ENCODE measurements at places on chromosomes 2 and 18.

DNA sequence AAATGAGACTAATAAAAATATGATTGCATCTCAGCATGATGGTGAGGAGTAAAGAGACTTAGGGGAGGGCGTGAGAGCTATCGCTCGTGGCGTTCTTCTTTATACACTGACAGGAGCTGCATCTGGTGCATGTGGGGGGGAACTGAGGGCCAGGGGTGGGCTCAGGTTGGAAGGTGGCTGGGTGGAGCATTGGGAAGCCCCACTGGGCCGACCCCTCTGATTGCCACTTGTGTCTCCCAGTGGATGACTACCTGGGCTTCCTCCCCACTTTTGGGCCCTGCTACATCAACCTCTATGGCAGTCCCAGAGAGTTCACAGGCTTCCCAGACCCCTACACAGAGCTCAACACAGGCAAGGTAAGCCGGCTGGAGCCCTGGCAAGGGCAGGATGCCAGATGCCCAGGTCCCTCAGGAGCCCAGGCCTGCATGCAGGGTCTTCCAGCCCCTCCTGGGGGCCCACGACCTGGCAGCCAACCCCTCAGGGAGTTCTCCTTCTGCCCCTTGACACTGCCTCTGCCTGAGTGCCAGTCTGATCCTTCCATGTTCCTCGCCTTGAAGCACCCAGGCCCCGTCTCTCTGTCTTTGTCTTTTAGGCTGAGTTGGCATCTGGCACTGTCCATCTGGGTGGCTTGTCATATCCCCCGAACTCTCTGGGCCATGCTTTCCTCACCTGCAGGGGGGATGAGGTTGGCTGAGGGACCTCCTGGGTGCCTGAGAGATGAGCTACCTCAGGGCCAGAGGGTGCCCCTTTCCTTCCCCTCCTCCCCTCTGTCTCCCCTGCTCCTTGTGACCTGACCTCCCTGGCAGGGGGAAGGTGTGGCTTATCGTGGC is 97.7 kb downstream of the DYSF start:
- DNase-seq, result no peak

GRCh38 chr18:25289001-25289631 is 62.9 kb downstream of the ZNF521 start:
- DNase-seq, result peak; percentile 16

- no peak for DNase-seq
Measured at GRCh38 chr2:7962161-7962560, 719.7 kb upstream of the ID2 start.

- DNase-seq, result no peak
Measured at GRCh38 chr18:59041819-59042815, 97.6 kb upstream of the SEC11C start.

- DNase-seq, result no peak
Measured at GRCh38 chr2:152367547-152368390, 32.8 kb downstream of the FMNL2 start.

DNA sequence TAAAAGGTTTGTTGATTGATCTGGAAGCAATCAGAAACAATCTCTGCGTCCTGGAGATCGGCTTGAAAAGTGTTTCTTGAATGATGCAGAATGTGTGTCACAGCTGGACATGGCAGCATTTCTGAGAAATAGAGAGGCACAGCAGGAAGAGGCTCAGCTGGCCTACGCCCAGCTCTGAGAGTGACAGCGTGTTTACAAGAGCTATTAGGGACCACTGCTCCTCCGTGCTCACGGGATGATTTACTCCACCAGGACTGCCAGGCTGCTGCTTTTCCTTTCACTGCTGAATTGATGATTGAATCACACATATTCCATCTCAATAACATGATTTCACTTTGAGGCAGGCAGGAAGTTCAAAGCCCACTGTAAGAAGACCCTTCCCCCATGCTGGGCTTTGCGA is 62.8 kb downstream of the GALNT14 start:
- DNase-seq, result no peak

- no peak for DNase-seq
Measured at GRCh38 chr2:36597003-36597531, 901 bp downstream of the FEZ2 start.

DNA sequence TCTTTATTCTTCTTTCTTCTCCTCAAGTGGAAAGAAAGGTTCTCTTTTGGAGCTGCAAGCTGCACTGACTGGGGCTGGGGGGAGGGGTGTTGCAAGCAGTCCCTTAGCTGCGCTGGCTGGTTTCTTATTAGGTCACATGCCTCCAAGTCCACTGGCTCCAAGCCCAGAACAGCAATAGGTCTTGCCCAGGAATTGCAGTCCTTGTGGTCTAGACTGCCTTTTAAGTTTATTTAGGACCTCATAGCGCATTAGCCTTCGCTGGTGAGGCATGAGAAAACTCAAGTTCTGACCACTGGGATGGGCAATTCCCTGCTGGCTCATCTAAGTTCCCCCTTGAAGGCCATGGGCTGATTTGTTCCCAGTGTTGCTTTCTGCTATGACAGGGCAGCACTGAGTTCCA is 138.6 kb upstream of the SCN7A start:
- no peak for DNase-seq

GRCh38 chr2:136381722-136382633 is 264.0 kb upstream of the CXCR4 start:
- DNase-seq, result no peak

DNA sequence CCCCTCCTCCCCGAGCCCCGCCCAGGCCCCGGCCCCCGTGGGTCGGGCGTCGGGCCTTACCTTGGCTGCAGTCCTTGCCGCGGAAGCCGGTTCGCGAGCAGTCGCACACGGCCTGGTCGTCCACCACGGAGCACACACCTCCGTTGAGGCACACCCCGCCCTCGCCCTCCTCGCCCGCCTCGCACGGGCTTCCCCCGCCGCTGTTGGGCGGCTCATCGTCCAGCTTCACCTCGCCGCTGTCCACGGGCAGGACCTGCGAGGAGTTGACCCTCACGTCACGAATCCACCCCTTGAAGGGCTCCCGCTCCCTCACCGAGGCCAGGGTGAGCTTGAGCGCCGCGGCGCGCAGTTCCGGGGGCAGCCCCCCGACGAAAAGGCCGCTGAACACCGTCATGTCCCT is 4.5 kb downstream of the NRXN1 start:
- DNase-seq, result no peak

- DNase-seq, result no peak
Measured at GRCh38 chr2:107684421-107684820, 142.3 kb upstream of the RGPD4 start.

GRCh38 chr2:107663632-107664031 is 163.1 kb upstream of the RGPD4 start:
- DNase-seq, result no peak

GRCh38 chr18:57743008-57743407 is 60.1 kb downstream of the ATP8B1 start:
- DNase-seq, result peak; percentile 82
